ENCODE measurements at places on chromosomes 7 and 10.
A peak's percentile ranks its signal among the peaks of the same experiment; 100 is the strongest.

GRCh38 chr10:77252380-77253146 lies 385.0 kb downstream of the KCNMA1 start:
- DNase-seq = no peak

DNA sequence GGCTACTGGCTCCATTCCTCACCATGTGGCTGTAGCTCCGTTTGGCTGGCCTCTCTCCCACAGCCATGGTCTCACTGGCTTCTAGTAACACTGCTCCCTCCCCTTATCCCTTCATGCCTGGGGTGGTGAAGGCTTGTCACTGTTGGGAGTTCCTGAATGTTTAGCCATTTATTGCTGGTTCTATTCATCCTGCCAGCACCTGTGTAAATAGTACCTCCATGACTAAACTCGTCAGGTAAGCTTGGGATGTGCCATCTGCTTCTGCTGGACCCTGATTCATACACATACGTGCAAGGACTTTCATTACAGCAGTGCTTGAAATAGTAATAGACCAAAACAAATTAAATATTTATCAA lies 61.6 kb downstream of the CCDC71L start:
- DNase-seq = no peak

DNA sequence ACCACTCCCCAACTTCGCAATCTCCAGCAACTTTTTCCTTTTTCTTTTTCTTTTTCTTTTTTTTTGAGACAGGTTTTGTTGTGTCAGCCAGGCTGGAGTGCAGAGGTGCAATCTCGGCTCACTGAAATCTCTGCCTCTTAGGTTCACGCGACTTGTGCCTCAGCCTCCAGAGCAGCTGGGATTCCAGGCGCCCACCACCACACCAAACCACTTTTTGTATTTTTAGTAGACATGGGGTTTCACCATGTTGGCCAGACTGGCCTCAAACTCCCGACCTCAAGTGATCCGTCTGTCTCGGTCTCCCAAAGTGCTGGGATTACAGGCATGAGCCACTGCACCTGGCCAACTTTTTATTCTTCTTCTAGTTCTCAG lies 55.0 kb downstream of the KIAA1549 start:
- no peak for DNase-seq

DNA sequence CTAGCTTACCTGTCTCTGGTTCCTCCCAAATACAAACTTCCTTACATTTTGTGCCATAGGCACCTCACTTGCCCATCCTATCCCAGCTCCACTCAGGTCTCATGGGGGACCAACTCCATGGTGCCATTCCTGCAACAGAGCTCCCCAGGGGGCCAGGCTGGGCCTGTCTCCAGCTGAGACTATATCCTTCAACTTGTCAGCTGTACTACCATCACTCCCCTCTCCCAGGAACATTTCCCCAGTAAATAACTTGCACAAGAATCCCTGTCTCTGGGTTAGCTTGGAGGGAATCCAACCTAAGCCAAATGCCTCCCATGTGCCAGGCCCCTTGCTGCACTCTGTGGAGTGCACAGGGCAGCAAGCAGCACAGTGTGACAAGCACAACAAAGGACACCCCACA lies 33.2 kb downstream of the FRMPD2 start:
- no peak for DNase-seq

DNA sequence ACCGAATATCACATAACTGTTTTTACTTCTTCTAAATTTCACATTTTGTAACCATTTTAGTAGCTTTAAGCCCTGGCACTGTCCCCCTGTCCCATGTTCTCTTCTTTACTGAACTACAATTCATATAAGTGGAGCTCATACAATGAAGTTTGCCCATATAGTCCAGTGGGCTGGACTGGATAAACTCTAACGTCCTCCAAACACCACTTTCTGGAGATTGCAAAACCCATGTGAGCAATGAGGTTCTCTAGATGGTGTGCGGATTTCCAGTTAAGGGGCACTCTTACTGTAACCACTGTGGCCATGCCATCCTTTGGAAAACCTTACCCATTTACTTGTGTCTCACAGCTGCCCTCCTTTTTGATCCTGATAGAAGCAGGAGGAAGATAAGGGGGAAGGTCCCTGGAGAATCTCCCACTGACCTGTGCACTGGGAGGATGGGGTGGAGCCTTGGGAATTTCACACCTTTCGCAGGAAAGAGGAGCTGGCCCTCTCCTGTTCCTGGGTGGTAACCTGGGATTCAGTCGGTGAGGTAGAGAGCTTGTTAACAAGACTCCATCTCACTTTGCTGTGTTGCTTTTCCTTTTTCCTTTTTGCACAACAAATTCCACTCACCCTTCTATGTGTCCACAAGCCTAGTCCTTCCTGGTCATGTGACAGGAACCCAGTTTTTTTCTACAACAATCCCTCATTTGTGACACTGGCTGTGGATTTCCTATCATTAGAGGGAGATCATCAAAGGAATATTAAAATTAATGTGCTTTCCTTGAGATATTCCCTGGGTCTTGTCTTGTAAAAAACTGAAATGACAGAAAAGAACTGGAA lies 120.7 kb downstream of the ARID5B start:
- no peak for DNase-seq

DNA sequence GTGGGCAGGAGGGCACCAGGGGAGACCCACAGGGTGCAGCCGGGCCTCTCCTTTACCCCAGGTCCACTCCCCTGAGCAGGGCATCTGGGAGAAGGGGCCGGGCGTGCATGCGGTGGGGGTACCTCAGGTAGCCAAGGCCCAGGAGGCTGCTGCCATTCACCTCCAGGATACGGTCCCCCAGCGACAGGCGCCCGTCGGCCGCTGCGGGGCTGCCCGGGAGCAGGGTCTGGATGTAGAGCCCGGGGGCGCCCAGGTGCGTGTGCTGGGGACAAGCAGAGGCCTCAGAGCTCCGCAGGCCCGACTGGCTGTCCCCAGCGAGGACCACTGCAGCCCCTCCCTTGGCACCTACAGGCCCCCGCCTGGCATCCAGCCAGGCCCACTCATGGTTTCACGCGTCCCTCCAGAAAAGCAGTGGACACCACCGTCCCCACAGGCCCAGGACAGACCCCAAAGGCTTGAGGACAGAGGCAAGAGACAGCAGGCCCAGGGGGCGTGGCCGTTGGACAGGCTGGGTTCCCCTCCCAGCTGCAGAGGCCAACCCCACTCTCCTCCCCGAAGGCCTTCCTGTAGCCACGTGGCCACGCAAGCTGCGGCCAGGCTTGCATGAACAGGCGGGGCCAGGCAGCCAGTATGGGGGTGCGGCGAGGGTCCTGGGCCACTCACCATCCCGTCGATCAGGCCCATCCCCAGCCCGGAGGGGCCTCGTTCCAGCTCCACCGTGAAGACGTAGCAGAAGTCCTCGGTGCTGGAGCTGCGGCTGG lies 24.3 kb downstream of the AP5Z1 start:
- no peak for DNase-seq

DNA sequence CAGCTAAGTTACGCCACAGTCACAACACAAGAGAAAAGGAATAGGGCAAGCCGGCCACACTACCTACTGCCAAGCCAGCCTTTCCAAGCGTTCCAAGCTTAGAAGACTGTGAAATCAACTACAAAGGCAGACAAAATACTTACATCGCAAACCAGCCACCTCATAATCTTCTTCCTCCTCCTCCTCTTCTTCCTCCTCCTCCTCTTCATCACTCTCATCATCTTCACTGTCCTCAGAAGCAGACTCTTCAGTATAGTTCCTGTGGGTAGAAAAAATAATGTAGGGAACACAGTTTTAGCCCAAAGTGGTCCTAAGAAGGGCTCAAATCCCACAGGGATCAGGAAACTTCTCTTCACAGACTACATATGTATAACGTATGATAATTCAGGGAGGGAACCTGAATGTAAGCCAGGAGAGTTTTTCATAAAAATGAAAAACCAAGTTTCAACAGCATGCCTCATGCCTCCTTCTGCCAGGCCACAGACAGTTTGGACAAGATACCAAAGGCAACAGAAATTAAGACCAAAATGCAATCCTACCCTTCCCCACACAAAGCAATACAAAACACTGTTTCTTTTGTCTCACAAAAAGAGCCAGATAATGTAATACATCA lies 13.6 kb downstream of the FZD9 start:
- DNase-seq = no peak

GRCh38 chr10:74439213-74439612 lies 288.2 kb downstream of the ADK start:
- no peak for DNase-seq

DNA sequence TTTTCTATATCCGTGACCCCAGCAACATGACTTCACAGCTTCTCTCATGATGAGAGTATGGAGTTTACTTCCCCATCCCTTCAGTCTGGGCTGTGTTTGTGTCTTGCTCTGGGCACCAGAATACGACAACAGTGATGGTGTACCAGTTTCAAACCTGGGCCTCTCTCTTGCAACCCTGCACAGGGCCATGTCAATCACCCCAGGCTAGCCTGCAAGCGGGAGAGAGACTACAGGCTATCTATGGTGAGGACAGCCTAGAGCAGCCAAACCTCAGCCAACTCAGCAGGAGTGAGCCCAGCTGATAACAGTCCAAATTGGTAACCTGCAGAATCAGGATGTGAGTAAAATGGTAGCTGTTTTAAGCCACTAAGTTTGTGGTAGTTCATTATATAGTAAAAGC lies 235.8 kb downstream of the CHCHD3 start:
- DNase-seq = no peak

GRCh38 chr7:5429253-5429856 lies 5.7 kb upstream of the TNRC18 start:
- DNase-seq = no peak

- no peak for DNase-seq
These were observed 60.7 kb upstream of the PFKP start for GRCh38 chr10:3006607-3007006.

- no peak for DNase-seq
These were observed 695 bp downstream of the FAM237B start for GRCh38 chr7:90320418-90320800.

DNA sequence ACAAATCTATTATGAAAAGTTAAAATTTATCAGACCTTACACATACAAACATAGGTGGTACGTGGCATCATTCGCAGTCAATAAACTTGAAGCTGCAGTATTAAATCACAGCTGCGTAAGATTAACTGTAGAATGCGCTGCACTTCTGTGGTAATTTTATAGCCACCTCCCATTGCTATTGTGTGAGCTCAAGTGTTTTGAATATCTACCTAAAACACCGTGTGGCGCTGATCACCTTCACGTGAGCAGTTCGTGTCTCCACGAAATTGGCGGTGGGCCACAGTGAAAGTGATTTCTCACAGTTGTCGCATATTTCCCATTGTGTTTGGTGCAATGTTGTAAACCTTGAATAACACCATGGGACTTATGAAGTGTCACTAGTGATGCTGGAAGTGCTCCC lies 102.8 kb downstream of the PLPP4 start:
- no peak for DNase-seq

DNA sequence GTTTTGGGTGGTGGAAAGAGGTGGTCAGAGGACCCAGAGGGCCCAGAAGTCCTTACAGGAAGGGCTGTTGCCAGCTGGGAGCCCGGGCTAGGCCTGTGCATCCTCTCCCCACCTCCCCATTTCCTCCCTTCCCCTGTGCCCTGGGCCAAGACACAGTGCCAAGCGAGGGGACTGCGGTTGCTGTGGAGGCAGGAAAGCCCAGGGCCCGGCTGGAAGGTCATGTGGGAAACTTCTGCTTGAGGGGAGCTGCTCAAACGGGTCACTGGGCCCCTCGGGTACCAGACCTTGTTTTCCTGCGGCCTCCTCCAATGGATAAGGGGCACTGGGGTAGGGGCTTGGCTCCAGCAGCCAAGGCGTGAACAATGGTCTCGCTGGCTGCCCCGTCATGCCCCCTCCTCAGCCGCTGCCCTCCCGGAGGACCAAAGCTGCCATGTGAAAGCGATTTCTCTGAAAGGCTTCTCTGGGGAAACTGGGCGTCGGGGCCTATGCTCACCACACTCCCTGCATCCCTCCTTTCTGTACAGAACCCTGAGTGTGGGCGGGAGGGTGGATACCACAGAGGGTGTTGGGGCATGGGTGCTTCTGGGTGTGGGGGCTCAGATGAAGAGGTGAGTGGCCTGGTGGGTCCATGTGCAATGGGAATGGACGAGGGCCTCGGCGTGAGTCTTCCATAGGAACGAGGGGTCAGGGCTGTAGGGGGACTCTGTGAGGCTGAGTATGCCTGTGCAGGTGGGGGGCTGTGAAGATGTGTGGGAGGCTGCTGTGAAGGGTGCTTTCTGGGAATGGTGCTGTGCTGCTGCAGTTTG lies 135.3 kb downstream of the PTPN20 start:
- no peak for DNase-seq

DNA sequence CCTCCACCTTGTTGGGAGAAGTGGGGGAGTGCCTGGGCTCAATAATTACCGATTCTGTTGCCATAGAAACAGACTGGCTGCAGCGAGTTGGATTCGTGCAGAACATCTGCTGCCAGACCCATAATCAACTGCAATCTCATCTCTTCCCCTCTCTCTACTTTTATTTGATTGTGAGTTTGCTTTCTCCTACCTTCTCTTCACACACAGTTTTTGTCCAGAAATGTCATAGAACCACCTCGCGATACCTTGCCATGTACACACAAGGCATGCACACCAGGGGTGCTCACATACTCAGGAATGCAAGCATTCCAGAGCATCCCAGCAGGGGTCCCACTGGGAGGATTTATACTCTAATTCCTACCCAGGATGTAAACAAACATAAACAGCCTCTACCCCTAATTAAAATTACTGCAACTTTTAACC lies 262.2 kb upstream of the AOAH start:
- DNase-seq = no peak

DNA sequence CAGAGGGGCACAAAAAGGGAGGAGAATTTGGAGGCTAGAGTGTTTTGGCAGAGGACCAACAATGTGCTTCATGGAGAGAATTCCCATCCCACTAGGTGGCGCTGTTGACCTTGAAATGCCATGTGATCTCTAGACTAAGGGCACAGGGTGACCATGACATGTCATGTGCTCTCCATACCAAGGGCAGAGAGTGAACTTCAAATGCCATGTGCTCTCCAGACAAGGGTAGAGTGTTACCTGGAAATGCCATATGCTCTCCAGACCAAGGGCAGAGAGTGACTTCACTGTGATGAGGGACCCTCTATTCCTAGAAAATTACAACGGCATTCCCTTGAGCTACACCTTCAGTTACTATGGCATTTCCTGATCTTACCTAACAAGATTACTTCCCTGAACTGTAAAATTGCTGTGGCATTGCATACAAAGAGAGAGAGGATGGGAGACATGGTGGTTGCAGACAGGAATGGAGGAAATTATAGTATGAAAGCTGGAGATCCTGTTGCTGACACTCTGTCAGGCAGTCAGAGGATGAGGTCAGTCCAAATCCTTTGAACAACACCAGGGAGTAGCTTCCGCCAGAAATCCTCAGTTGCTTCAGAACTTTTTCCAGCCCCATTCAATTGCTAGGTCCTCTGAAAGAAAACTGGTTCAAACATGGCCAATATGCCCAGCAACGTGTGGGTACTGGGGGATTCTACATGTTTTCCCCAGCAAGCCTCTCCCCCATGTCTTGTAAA lies 60.9 kb upstream of the ACSM6 start:
- DNase-seq = peak; percentile 61

Measured in RCC 7860 (cell line).